ENCODE measurements at places on chromosomes 7 and 10. TPM values are rescaled to one million over a fixed set of nuclear protein-coding genes. Genes with fewer than 3 reads are reported as not detected.

Gene FAM131B
- total RNA-seq, result 8.2 TPM

Gene BLOC1S2
- total RNA-seq, result 50.1 TPM

Gene FANK1
- total RNA-seq, result 8.5 TPM

Gene ITGA8
- total RNA-seq, result under 0.01 TPM

Gene ANKRD2
- 0.16 TPM for total RNA-seq

Gene MBLAC1
- 4.7 TPM for total RNA-seq

Gene GTF2IRD1
- 6.6 TPM for total RNA-seq

Gene PRLHR
- total RNA-seq, result not detected

Gene NODAL
- total RNA-seq, result not detected

Gene NKX2-3
- total RNA-seq, result not detected

Gene ODAD2
- under 0.01 TPM for total RNA-seq

Gene TSPAN13
- total RNA-seq, result 1.8 TPM

Gene TUBAL3
- not detected for total RNA-seq

Gene PTN
- 38.6 TPM for total RNA-seq

Gene TRPV6
- total RNA-seq, result not detected

Gene RAB19
- not detected for total RNA-seq

Gene BAIAP2L1
- 1.3 TPM for total RNA-seq

Gene FOXP2
- total RNA-seq, result 4.2 TPM
